ENCODE measurements at places on chromosomes 5 and 9.

DNA sequence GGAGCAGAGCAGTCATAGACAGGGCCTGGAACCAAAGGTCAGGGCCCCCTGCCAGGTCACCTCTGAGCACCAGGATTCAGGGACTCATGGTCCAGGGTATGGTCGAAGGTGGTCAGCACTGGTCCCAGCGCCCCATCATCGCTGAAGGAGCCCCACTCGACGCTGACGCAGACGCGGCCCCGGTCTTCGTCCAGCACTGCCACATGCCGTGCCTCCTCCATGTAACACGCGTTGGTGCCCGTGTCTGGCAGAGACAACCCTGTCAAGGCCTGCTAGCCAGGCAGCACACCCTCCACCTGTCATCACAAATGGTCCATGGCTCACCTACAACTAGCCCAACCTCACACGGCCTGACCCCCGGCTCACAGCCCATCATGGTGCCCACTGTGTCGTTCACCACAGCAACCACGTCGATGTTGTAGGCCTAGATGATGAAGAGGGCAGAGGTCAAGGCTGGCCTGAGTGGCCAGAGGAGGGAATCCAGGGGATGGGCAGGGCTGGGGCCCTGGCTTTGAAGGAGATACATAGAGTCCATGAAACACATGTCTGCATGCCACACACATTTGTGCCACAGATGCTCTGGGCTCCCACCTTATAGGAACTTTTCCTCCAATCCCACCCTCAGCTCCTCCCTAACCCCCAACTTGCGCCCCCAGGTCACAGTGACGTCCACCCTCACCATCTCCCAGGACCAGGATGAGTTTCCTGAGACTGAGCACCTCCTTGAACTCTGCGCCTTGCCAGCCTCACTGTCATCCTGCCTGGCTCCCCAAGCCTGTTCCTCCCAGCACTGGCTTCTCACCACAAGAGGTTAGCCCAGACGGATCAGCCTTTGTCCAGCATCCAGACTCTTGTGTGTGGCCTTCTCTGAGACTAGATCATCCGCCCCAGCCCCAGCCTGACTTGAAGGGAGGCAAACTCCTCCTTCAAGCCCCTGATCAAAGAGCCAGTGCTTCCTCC lies 9.5 kb downstream of the HK3 start:
- DNase-seq = no peak

GRCh38 chr5:54018438-54018837 lies 291.9 kb downstream of the ARL15 start:
- DNase-seq = no peak

- no peak for DNase-seq
Observed at GRCh38 chr9:122318284-122318683, 52.5 kb upstream of the PTGS1 start.

DNA sequence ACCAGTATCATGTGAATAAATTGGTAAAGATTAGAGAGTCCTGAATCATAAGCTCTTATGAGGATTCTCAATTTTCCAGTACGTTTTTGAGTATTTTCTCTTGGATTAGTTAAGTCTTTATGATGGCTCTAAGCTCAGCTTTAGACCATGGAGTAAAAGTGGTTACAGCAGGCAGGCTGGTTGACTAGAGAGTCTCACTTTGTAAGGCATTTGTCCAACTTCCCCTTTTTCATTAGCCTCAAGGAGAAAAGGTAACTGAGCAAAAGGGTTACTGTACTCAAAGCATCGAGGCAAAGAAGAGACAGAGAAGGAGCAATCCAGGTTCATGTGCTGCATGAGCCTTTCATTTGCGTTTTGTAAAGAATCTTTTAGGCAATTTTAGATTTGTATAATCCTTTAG lies 8.5 kb downstream of the NOP16 start:
- no peak for DNase-seq

DNA sequence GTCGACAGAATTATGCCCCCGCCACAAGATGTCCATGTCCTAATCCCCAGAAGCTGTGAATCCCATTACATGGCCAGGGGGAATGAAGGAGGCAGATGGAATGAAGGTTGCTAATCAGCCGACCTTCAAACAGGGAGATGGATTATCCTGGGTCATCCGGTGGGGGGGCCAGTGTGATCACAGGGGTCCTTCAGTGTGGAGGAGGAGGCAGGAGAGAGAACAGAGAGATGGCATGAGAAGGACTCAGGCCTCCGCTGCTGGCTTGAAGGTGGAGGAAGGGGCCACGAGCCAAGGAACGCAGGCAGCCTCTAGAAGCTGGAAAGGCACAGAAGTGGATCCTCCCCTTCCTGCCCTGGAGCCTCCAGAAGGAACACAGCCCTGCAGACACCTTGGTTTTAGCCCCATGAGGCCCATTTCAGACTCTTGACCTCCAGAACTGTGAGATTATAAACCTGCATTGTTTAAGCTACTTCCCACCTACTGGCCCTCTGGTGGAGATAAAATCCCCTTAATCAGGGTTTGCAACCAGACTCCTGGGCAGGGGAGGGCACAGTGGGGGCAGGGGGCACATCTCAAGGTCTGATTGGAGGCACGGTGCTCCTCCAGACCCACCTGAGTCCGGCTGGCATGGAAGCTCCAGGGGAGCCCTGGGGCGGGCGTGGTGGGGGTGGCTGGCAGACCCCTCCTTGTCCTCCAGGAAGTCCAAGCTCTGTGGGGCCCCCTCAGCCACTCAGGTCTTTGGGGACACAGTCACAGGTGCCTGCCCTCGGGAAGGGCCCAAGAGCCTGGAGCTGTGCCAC lies 13.8 kb downstream of the PTGES2 start:
- no peak for DNase-seq

DNA sequence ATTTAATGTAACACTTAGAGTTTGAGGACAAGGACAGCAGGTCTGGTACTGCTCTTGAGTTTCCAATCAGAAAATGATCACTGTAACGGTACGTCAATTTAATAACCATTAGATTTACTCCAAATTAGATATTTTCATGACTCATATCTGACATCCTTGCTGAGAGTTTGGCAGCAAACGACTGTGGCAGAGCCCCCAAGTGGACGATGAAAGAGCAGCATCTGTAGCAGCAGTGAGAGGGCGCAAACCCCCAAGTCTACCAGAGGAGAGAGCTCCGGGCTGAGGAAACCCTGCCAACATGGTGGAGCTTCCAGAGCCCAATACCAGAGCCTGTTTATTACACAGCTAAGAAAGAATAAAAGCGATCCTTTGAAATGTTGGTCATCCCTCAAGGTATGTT lies 73.2 kb upstream of the EPB41L4A start:
- DNase-seq = peak; percentile 25

DNA sequence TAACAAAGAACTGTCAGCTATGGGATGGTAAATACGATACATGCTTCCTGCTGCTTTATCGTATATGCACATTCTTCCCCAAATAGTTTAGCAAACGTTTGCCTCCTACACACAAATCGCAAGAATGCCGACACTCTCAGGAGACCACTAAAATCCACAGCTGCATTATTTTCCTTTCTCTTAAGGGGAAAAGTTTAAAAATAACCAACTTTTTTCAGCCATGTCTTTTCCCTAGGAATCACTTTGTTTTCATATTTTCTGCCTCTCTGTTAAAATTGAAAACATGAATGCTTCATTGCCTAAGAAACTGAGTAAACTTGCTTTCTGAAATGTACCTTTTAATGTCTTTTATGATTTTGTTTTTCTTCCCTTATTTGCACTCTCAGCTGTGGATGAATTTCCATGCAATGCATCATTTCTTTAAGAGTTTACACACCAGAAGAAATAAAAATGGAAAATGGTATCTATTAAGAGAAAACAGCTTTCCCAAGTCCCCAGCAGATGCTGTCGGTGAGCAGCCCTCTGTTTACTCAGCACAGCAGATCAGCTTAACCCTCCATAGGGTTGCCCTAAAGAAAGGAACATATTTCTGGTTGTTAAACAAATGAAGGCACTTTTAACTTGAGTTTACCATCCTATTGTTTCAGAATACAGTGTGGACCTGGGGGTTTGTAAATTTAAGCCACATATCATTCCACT lies 66.2 kb downstream of the IZUMO3 start:
- no peak for DNase-seq

DNA sequence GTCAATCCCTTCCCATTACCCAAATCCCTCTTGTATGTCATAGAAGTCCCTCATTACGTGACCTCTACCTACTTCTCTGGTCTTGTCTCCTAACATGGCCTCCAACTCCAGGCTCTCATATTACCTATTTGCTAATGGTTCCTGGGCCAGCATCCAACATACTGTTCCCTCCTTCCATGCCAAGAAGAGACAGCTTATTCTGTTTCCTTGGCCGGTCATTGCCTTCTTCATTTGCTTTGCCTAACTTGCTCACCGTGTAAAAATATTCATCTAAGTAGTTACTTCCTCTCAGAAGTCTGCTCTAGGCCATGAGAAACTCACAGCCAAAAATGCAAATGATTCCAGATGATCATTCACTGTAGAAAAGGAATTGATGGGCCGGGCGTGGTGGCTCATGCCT lies 8.9 kb upstream of the IL6ST start:
- no peak for DNase-seq

GRCh38 chr9:4994166-4994890 lies 9.3 kb downstream of the JAK2 start:
- no peak for DNase-seq

- no peak for DNase-seq
Observed at GRCh38 chr5:165029099-165029870, 1523.9 kb downstream of the MAT2B start.

GRCh38 chr9:90169490-90169889 lies 473.1 kb downstream of the DIRAS2 start:
- DNase-seq = no peak

Measured in psoas muscle (tissue), 8 donors.